ENCODE measurements at places on chromosomes 1 and 21. TPM values are rescaled to one million over a fixed set of nuclear protein-coding genes. Genes with fewer than 3 reads are reported as not detected.

DNA sequence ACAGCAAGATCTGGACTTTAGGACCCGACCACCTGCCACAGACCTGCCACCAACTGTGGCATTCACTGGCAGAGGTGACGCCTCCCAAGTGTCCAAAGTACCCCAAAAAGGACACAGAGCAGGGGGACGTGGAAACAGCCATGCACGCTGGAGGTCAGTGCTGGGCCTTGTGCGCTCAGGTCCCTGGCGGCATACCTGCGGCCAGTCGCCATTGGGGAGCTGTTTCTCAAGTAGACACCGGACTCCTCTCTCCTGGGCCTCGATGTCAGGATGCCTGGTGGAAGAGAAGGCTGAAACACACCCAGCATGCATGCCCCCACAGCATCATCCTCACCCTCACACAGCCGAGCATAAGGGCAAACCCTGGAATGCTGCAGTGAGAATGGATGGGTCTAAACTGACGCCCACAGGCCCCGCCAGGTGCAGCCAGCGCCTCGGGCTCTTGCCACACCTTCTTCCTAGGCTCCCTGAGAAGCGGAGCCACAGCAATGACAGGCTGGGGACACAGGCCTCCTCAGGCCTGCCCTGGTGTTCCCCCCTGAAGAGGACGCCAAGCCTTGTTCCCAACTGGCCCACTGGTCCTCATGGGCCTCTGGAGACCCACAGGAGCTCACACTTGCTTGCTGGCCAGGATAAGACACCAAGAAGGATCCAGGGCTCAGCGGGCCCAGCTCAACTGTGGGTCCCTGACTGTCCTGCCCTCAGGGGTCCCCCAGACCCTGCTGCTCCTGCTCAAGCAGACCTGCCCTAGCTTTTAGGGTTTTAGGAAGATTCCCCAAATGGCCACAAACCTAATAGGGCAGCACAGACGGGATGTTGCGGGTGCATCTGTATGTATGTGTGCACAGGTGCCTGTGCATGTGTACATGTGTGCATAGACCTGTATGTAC is 7.7 kb upstream of the SPATC1L start:
- no peak for DNase-seq

- no peak for DNase-seq
Observed at GRCh38 chr1:15691434-15692032, 7.4 kb downstream of the PLEKHM2 start.

DNA sequence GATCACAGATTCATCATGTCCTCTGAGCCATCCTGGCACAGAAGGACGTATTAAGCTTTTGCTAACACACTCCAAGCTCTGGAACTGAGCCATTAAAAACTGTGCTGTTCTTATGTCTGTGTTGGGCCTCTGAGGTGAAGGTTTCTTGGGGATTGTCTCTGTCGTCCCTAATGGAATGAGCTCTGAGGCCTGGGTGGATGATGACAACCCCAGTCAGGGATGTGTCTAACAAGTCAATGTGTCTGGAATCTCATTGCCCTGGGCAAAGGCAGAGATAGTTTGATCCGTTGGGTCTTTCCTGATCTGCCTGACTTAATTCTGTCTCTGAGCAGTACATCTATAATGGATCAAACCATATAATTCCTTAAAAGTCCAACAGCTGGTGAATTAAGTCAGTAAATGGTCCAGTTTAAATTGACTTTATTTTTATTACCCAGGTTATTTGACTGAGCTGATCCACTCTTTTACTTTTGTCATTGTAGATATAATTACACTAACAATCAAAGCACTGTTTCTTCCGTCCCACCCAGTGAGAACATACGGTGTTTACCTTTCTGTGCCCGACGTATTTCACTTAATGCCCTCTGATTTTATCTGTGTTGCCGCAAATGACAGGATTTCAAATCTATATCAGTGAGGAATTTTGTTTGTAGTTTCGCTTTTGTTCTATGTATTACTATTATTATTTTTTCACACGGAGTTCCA is 38.8 kb upstream of the OR2B11 start:
- no peak for DNase-seq

DNA sequence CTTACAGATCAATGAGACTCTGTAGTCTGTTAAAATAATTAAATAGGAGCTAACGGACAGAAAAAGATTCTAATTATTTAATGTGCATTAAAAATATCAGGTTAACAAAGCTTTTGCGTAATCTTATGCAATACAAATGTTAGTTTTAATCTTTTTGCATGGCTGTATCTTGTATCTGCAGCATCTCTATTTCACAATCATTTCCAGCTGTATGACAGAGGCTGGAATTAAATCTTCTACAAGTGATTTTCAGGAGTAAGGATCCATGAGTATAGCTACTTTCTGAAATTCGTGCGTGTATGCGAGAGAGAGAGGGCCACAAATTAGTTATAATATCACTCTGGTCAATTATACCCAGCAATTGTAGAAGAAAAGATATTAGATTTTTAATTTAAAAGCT is 1446.8 kb downstream of the NCAM2 start:
- DNase-seq, result no peak

- DNase-seq, result no peak
Observed at GRCh38 chr1:9167638-9168037, 38.7 kb upstream of the GPR157 start.

DNA sequence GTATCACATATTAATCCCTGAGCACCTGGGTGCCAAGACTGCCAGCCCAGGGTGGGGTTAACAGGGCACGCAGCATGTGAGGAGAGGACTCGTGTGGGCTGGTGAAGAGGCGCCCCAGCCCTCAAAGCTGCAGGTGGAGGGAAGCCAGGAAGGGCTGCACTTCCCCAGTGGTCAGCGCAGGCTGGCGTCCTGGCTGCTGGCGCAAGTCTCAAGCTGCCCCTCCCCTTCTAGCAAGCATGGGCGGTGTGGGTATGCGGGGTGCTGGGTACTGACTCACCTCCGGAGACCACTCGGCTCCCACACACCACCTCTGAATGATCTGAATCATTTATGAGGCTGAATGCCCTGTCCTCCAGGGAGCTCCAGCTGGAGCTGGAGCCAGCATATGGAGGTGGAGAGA is 44.0 kb downstream of the EIF2D start:
- DNase-seq, result no peak

DNA sequence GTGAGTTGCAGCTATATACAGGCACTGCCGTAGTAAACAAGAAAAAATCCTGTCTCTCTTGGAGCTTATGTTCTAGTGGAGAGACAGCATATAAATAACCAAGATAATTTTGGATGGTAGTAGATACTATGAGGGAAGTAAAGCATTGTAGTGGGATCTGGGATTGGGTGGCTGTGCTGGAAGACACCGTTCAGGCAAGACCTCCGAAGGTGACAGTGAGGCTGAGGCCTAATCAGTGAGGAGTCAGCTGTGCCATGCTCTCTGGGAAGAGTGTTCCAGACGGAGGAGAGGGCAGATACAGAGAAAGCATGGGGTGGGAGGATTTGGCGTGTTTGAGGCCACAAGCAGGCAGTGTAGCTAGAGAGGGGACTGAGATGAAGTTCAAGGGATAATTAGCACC is 6.0 kb downstream of the TMEM222 start:
- DNase-seq, result no peak

DNA sequence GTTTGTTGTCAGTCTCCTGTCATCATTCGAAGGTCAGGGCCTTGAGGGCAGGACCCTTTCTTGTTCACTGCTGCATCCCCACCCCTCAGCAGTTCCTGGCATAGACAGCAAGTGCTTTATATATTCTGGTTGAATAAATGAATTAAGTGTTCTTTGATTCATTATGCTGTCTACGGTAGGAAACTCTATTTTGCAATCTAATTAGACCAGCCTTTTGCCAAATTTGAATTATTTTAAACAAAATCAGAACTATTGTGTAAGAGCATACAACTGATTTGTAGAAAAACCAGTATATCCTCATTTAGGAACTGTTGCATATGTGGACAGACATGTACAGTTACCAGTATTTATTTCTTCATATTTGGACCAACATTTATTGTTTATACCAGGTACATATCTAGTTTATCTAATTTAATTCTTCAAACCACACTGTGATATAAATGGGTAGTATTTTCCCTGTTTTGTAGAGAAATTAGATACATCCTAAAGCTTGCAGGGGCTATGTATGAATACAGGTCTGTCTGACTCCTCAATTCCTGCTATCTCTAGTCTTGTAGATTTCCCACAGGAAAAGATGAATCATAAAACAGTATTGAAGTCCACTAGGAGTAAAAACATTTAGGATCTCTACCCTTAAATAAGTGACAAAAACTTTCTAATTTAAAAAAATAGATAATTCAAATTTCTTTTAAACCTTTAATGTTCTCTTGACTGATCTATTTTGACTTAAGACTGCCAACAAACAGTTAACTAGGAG is 10.4 kb downstream of the MGST3 start:
- no peak for DNase-seq

- no peak for DNase-seq
Observed at GRCh38 chr1:236576004-236576403, 28.3 kb downstream of the HEATR1 start.

GRCh38 chr1:63643517-63643916 is 50.3 kb downstream of the PGM1 start:
- no peak for DNase-seq

GRCh38 chr21:46173573-46173972 is 10.7 kb downstream of the SPATC1L start:
- DNase-seq, result no peak

GRCh38 chr1:181778640-181779260 is 282.8 kb downstream of the ZNF648 start:
- DNase-seq, result no peak

- DNase-seq, result no peak
Observed at GRCh38 chr1:169647512-169647911, 17.6 kb upstream of the SELP start.

- DNase-seq, result peak; percentile 71
Observed at GRCh38 chr1:190578017-190578416, 100.4 kb upstream of the BRINP3 start.

GRCh38 chr1:16250524-16251251 is 13.7 kb upstream of the CPLANE2 start:
- no peak for DNase-seq

DNA sequence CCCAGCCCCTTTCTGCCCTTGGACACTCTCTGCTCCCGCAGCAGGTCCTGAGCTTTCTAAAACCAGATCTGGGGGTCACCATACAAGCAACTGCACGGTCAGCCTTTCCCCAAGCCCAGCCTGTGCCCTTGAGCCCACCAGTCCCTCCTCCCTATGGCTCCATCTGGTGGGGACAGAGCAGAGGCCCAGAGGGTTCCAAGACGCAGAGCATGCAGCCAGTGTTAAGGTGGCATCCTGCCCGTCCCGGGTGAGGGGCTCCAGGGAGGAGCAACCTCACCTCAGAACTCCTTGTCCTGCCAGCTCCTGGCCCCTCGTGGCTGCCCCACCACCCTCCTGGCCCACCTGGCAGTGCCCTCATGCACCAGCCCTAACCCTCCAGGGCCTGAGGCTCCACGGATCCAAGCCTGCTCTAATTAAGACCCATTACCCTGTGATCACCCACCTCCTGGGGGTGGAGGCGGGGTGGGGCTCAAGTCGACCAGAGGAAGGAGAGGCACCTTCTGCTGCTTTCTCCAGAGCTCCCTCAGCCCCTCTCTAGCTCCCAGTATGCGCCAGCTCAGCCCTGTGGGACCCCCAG is 8.5 kb downstream of the CHD5 start:
- DNase-seq, result peak; percentile 36

DNA sequence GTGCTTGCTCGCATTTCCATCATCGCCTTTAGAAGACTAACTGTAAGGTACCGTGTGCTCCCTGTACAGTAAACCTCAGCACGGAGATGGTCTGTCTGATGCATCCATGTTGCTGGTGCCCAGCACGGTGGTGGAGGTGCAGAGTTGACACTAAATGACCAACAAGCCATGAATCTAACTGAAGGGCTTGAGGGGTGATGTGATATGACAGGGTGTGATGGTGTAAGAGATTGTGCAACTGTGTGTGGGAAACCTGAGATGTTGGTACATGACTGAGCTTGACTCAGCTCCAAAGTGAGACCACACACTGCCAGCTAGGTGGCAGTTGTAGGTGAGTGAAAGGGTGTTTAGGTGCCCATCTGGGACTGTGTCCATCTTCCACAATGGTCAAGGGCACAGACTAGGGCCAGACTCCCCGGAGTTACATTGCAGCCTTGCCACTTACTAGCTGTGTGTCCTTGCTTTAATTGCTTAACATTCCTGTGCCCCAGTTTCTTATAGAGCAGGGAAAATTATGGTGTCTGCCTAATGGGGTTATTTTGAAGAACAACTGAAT is 21.4 kb downstream of the SLC2A1 start:
- DNase-seq, result no peak

DNA sequence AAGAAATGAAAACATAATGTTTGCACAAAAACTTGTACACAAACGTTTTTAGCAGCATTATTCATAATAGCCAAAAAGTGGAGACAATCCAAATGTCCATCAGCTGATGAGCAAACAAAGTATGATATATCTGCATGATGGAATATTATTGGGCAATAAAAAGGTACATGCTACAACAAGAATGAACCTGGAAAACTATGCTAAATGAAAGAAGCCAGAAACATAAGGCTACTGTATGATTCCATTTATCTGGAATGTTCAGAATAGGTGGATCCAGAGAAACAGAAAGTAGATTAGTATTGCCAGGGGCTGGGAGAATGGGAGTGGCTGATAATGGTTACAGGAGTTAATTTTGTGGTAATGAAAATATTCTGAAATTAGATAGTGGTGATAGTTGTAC is 19.0 kb downstream of the FBXO28 start:
- DNase-seq, result no peak

DNA sequence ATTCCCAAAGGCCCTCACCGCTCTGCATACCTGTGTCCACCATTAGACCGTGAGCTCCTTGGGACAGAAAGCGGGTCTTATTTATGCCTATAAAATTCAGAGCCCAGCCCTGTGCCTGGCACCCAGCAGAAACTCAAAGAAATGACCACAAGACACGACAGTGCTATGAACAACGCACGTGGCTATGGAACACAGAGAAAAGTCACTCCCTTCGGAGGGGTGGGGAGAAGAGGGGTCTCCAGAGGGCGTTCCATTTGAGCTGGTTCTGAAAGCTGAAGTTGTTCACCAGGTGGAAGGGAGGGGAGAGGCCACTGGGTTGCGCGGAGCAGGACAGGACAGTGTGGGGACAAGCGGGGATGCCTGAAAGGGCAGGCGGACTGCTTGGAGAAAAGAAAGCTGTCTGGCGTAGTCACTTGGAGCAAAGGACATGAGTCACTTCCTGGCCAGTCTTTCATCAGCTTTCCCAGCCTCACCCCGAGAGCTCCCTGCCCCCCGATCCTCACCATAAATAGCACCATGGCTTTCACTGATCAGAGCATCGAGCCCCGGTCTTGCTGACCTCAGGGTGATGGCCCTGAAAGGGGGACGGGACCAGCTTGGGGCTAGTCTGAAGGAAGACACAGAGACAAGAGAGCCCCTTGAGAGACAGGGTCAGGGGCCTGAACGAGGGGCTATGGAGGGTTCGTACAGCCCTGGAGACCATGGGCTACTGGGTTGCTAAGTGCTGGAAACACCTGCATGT is 28.5 kb downstream of the ECE1 start:
- DNase-seq, result no peak

GRCh38 chr1:26697978-26698849 is 2.4 kb downstream of the ARID1A start:
- peak; percentile 78 for DNase-seq

- no peak for DNase-seq
Observed at GRCh38 chr1:26335774-26336476, 18.0 kb downstream of the CRYBG2 start.

- no peak for DNase-seq
Observed at GRCh38 chr1:221397141-221397540, 344.7 kb downstream of the DUSP10 start.

KRTAP12-2 gene
- total RNA-seq, result not detected

PRKAA2 gene
- total RNA-seq, result 2.9 TPM

OVAAL gene
- 25.8 TPM for total RNA-seq

TCHHL1 gene
- not detected for total RNA-seq

ELAVL4 gene
- 0.05 TPM for total RNA-seq

FCAMR gene
- not detected for total RNA-seq

LAMB3 gene
- 2.0 TPM for total RNA-seq

KCNE1 gene
- total RNA-seq, result not detected

KCNJ10 gene
- total RNA-seq, result 0.26 TPM

Data from SK-MEL-5 (cell line).